ENCODE measurements at places on chromosomes 2 and 18.

GRCh38 chr18:58848685-58849084 lies 16.0 kb upstream of the ZNF532 start:
- H3K4me3 ChIP-seq = no peak overlapping the region
- H3K27ac ChIP-seq = peak overlapping the region; percentile 62
- peaks cover 11% of the 10 kb centered on the region for H3K4me1 ChIP-seq
- H3K36me3 ChIP-seq = no peaks in the 10 kb centered on the region
- H3K27me3 ChIP-seq = no peaks in the 10 kb centered on the region

DNA sequence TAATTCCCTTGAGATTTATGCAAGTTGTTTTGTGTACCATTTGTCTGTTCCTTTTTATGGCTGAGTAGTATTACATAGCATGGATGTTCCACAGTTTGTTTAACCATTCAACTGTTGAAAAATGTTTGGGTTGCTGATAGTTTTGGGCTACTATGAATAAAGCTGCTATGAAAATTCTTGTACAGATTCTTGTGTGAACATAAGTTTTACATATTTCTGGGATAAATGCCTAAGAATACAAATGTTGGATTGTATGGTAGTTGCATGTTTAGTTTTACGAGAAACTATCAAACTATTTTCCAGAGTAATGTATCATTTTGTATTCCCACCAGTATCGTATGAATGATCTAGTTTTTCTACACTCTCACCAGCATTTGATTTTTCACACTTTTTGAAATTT lies 407.3 kb downstream of the PLCL1 start:
- H3K4me3 ChIP-seq = no peak overlapping the region
- no peaks in the 10 kb centered on the region for H3K4me1 ChIP-seq
- no peak for DNase-seq
- H3K27me3 ChIP-seq = no peaks in the 10 kb centered on the region
- H3K27ac ChIP-seq = no peak overlapping the region

GRCh38 chr2:38113051-38113450 lies 37.1 kb upstream of the CYP1B1 start:
- no peak for DNase-seq
- no peak overlapping the region for H3K27ac ChIP-seq
- peaks cover 2% of the 10 kb centered on the region for H3K4me1 ChIP-seq

DNA sequence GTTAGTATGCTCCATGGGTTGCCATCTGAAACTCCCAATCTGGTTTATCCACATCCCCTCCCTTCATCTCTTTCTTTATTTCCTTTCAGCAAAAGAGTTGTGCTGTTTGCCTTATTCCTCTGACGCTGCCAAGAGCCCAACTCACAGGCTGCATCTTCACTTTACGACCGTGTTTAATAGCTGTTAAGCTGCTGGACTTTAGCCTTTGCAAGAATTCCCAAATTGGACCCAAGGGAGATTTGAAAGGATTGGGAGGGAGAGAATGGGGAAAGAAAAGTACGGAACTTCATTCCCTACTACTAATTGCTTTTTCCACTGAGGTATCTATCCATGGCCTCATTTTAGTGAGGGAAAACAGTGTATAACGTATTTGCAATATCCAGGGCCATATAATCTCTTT lies 263.4 kb upstream of the MEIS1 start:
- DNase-seq = no peak
- H3K4me1 ChIP-seq = no peaks in the 10 kb centered on the region
- H3K27me3 ChIP-seq = no peaks in the 10 kb centered on the region
- no peak overlapping the region for H3K27ac ChIP-seq

GRCh38 chr2:112055730-112056625 lies 909 bp downstream of the TMEM87B start:
- H3K27me3 ChIP-seq = no peaks in the 10 kb centered on the region
- no peaks in the 10 kb centered on the region for H3K36me3 ChIP-seq
- H3K27ac ChIP-seq = no peak overlapping the region
- no peak for DNase-seq

DNA sequence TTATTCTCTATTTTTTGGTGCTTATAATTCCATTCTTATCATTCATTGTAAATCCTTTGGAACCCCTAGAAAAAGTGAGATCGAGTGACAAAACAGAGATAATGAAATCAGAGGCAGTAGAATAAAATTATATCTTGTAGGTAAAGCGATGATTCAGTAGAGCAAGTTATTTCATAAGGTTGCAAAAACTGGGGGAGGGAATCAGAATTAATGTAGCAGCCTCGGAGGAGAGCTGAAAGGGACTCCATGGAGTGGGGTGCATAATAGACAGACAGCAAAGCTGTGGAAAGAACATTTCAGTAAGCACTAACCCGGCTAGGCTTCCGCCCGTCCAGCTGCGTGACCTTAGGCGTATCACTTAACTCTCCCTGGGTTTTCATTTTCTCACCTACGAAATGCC lies 289.7 kb downstream of the EN1 start:
- no peaks in the 10 kb centered on the region for H3K36me3 ChIP-seq
- H3K4me1 ChIP-seq = peaks cover 2% of the 10 kb centered on the region
- no peak for DNase-seq

- H3K4me3 ChIP-seq = no peak overlapping the region
- H3K27me3 ChIP-seq = no peaks in the 10 kb centered on the region
- no peaks in the 10 kb centered on the region for H3K36me3 ChIP-seq
- no peaks in the 10 kb centered on the region for H3K4me1 ChIP-seq
- DNase-seq = no peak
- no peak overlapping the region for H3K27ac ChIP-seq
Measured at GRCh38 chr2:142306131-142306530, 175.3 kb upstream of the LRP1B start.

DNA sequence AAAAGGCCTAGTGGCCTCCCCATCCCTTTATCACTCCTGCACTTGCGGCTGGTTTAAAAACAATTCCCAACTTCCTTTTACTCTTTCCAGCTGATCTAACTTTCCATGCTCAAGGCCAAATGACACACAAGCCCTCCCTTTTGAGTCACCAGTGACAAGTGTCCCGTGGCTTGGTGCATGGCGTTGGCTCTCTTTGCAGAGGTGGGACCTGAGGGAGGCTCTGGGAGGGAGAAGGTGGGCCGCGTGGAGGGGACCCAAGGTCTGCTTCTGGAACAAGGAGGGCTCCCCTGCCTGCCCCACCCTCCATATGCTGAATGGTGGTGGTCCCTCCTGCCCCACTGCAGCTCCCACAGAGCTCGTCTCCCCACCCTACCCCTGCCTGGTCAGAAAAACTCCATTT lies 30.8 kb upstream of the HPCAL1 start:
- H3K4me1 ChIP-seq = peaks cover 2% of the 10 kb centered on the region
- no peak for DNase-seq
- H3K27ac ChIP-seq = no peak overlapping the region
- H3K36me3 ChIP-seq = no peaks in the 10 kb centered on the region

- no peak overlapping the region for H3K27ac ChIP-seq
- H3K36me3 ChIP-seq = no peaks in the 10 kb centered on the region
- H3K4me1 ChIP-seq = peaks cover 3% of the 10 kb centered on the region
- no peak overlapping the region for H3K4me3 ChIP-seq
Measured at GRCh38 chr18:79639072-79639829, 40.4 kb upstream of the CTDP1 start.
